Activated CD8-positive, alpha-beta memory T cell treated with anti-CD3 and anti-CD28 coated beads for 1 hour (primary cell): ENCODE measurements at places on chromosomes 7 and 10.

DNA sequence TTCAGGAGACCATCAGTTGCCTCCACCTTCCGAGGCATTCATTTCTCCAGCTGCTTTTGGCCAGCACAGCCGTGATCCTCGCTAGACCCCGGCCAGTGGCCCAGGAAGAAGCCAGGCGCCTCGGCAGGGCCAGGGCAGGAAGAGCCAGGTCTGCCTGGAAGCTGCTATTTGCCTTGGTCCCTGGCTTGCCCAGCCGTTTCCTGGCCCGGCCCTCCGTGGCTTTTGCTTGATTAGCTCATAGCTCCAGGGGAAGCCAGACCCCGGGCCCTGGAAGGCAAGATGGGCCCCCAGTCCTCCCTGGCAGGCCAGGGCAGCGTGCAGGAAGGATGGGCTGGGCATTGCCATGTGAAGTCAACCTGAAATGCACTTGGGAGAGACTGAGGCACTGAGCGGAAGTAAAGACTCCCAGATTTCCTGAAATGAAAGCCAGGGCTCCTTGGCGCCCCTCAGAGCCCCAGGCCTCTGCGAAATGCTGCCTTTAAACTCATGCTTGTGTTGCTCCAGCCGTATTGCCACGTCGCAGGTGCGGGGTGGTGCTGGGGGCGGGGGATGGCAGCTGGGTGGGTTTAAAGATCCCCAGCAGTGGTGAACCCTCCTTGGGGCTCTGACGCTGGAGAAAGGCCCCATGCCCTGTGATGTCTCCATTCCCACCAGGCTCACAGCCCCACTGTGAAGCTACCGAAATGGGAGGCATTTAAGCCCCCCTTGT lies 160.6 kb downstream of the GRK5 start:
- DNase-seq = no peak

DNA sequence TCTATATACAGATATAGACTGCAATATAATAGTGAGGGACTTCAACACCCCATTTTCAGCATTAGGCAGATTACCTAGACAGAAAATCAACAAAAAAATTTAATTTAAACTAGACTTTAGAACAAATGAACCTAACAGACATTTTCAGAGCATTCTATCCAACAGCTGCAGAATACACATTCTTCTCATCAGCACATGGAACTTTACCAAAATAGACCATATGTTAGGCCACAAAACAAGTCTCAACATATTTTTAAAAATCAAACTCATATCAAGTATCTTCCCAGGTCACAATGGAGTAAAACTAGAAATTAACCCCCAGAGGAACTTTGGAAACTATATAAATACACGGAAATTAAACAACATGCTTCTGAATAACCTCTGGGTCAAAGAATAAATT lies 169.6 kb downstream of the MTERF1 start:
- no peak for DNase-seq

GRCh38 chr10:91479583-91479982 lies 69.4 kb downstream of the HECTD2 start:
- no peak for DNase-seq

- peak; percentile 20 for DNase-seq
These were observed 84.7 kb downstream of the SNX10 start for GRCh38 chr7:26376175-26376917.

DNA sequence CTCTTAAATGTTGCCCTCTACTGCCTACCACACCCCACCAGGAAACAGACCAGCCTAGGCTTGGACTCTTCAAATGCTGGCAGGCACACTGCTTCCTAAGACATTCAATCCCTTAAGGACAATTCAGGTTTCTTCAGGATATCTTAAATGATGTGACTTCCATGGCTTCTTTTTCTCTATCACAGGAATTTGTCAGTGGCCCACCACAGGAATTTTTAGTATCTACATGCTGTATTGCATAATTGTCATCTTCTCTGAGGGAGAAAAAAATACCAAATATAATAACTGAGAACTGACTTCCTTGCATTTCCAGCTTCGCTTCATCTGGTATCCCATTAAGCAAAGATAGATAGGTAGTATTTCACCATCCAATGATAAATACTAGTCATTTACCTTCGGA lies 129.3 kb downstream of the WNT2 start:
- DNase-seq = no peak

DNA sequence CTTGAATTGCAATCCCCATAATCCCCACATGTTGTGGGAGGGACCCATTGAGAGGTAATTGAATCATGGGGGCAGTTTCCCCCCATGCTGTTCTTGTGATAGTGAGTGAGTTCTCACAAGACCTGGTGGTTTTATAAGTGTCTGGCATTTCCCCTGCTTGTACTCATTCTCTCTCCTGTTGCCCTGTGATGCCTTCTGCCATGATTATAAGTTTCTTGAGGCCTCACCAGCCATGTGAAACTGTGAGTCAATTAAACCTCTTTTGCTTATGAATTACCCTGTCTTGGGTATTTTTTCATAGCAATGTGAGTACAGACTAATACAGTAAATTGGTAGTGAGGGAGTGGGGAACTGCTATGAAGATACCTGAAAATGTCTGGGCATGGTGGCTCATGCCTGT lies 65.0 kb downstream of the ANKRD7 start:
- no peak for DNase-seq
